ENCODE measurements at places on chromosomes 1 and 21.

- DNase-seq, result no peak
These were observed 37.9 kb upstream of the LRIG2 start for GRCh38 chr1:113035086-113035485.

- no peak for DNase-seq
These were observed 70.9 kb downstream of the PCP4 start for GRCh38 chr21:39938086-39938625.

GRCh38 chr1:109530457-109531087, 9.1 kb upstream of the GPR61 start:
- DNase-seq, result no peak

GRCh38 chr21:41612674-41613532, 104.9 kb upstream of the TMPRSS2 start:
- DNase-seq, result no peak

DNA sequence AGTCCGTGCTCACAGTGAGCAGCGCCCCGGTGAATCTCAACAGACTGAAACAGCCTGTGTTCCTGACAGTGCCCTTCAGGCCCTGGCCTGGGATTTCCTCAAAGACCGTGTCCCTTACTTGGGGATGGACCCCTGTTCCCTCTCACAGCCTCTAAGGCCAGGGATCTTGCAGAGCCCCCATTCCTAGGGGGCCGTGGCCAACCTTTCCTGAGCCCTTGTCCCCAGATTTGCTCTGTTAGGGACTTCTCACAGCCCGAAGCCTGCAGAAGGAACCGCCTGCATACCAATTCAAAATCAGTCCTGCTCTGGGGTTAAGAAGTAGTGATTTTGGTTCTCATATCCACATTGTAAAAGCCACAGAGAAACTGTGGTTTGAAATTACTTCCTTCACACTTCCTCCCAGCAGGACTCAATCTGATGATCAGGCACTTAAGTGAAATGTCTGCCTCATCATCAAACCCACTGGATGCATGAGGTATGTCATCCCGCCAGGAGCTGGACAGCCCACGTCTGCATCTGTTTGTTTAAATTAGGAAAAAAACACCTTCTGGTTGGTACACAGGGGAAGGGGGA, 14.9 kb downstream of the ABCA4 start:
- no peak for DNase-seq

GRCh38 chr1:101431956-101432510, 195.2 kb downstream of the S1PR1 start:
- no peak for DNase-seq

DNA sequence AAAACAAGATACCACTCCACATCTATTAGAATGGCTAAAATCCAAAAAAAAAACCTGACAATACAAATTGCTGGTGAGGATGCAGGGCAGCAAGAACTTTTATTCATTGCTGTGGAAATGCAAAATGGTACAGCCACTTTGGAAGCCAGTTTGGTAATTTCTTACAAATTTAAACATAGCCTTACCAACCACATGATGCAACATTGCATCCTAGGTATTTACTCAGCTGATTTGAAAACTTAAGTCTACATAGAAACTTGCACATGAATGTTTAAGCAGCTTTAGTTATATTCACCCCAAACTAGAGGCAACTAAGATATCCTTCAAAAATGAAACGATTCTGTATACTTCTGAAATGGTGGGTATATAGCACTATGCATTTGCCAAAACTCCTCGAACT, 178.8 kb upstream of the PDE4B start:
- no peak for DNase-seq

DNA sequence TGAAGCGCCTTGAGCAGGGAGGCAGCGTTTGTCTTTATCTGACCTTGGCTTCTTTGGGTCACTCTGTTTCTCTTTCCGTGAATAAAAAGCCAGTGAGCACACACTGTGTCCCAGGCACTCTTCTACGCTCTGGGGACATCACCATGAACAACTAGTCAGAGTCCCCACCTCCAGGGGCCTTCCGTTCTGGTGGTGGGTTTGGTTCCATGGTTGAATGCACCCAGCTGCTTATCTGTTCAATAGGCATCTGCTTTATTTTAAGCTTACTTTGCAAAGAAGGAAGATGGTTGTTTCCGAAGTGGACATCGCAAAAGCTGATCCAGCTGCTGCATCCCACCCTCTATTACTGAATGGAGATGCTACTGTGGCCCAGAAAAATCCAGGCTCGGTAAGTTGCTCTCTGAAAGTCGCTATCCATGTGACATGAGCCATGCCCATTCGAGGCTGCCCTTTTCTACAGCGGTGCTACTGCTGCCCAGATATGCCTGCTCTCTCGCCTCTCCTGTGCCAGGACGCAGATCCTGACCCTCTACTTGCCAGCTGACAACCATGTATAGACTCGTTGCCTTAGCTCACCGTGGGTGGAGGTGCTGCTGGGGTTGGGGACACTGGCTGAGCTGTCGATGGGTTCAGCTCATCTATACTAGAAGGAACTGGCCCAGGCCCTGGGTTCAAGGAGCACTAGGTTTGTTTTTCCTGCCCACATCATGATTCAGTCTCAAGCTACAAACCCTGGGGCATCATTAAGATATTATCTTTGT, 5.9 kb downstream of the MX1 start:
- no peak for DNase-seq

DNA sequence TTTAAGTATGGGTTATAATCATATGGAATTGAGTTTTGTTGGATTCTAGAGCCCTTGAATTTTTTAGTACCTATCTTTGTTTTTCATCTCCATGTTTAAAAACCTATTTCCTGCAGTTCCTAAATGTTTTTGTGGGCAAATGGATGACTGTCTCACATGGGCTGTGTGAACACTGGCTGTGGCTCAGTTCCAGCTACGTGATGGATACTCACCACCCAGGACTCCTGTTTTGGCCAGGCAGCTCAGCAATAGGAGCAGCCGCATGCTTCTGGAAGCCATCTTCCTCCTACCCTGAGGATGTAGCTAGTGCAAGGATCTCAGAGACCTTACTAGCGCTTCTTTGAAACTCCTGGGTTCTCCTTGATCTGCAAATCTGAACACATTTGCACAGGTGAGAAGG, 2.8 kb downstream of the REG4 start:
- DNase-seq, result no peak

DNA sequence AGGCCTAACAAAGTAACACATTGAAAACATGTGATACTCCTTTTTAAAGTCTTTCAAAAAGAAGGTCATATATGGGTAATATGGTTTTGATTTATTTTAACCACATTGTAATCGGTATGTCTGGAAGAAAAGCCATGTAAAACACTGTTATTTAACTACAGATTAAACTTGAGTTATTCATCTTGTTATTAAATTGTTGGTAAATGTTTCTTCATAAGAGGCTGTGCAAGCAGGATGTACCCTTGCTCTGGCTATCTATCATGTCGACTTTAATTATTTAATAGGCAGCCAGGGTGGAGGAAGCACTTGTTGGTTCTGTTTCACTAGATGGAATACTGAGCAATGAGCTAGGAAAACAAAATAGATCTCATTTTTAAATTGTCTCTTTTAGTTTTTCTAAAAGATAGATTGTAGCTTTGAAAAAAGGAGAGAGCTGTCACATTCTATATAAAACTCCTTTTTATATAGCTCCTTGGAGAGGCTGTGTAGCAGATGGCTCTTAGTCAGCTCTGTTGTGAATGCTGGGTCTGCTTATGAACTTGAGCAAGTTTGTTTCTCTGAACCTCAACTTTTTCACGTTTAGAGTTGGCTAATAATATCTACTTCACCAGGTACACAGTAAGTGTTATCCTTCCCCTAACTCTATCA, 39.5 kb downstream of the LRRC8B start:
- DNase-seq, result no peak
